Right cardiac atrium (tissue), 5 donors: ENCODE measurements at places on chromosomes 7 and 10.

DNA sequence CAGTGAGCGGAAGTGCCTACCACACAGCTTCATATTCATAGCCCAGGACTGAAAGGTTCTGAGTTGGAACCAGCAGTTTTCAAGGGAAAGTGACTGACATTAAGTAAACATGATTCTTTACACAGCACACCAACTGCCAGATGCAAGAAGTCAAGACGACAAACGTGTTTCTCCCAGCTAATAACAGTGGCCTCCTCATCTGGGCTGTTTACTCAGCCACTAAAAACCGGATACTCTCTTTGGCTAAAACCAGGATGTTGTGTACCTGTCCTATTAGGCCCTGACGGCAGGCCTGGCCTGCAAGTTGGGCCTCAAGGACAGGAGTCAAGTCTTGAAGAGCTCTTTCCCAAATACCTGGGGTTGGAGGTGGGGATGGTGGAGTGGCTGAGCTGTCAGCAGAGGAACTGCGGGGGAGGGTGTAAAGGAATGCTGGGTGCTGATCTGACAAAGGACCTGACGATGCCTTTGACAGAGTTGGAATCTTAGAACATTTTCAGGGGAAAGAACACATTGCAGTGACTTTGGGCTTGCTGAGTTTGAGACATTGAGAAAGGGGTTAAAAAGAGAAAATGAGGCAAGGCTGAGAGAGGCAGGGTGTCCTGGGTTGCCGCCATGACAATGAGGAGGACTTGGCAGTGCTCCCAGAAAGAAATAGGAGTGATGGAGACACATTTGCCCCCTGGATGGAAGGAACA, 57.7 kb downstream of the STEAP1B start:
- no peak for DNase-seq

GRCh38 chr10:117391436-117392205, 16.4 kb upstream of the PDZD8 start:
- peak; percentile 66 for DNase-seq

DNA sequence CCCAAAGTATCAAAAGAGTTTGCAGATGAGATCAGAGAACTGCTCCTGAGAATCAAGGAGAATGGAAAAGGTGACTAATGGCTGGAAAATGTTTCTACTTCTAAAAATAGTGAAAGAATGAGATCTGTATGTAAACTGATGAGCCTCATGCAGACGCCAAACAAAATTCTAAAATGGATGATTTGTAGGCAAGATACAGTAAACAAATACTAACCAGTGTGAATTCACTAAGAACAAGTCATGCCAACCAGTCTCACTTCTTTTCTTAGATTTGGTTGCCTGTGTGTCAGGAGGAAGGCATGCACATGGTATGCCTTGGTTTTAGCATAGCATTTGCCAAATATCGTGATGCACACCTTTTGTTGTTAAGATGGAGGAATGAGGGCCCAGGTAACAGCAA, 94.9 kb upstream of the PIK3CG start:
- DNase-seq: no peak

- peak; percentile 72 for DNase-seq
These were observed 67.7 kb upstream of the JCAD start for GRCh38 chr10:30127120-30127541.

- DNase-seq: no peak
These were observed 516.9 kb downstream of the GLRX3 start for GRCh38 chr10:130652964-130653578.

DNA sequence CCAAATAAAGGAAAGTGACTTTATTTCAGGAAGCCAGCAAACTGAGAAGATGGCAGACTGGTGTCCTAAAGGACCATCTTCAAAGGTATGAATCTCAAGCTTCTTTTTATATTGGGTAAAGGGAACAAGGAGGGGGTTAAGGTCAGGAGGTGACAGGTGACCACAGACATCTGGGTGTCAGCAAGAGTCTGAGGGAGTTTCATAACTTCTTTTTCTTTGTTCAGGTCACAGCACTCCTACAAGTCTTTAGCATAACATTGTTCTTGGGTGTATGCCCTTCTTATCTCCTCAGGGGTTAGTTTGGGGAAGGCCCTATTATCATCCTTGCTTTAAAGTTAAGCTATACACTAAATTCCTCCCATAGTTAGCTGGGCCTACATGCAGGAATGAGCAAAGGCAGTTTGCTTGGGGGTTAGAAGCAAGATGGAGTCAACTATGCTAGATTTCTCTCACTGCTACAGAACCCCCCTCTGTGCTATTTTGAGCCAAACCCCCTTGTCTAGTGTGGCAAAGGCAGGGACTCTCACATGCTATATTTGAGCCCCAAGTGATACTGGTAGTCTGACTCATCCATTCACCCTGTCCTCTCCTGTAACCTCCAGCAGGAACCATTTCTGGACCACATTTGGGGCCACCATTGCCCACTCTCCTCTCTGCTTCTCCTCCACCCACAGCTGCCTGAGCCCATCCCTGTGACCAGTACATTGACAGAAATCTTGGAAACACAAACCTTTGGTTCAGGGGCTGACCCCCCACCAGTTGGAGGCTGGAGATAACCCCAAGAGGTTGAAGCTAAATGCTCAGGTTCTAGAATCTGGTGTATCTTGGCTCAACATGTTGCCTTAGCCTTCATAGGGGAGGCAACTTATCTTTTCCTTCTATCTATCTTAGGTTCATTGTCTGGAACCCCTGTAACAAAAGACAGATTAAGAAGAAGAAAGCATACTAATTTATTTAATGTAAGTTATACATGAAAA, 55.5 kb upstream of the LRGUK start:
- DNase-seq: no peak

DNA sequence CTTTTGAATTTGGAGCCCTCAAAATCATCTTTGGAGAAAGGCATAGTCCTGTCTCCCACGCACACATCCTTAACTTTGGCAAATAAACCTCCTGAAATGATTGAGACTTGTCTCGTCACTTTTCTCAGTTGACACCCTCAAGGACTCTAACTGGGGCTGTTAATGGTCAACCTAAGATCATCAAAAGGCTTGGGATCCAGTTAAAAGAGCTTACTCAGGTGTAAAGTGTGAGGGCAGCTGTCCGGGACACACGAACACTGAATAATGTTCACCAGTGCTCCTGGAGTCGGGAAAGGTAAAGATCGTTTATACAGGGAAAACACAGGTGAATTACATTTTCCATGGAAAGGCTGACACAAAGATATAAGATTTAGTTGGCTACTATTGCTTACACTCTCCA, 84.7 kb downstream of the PAXIP1 start:
- DNase-seq: no peak

DNA sequence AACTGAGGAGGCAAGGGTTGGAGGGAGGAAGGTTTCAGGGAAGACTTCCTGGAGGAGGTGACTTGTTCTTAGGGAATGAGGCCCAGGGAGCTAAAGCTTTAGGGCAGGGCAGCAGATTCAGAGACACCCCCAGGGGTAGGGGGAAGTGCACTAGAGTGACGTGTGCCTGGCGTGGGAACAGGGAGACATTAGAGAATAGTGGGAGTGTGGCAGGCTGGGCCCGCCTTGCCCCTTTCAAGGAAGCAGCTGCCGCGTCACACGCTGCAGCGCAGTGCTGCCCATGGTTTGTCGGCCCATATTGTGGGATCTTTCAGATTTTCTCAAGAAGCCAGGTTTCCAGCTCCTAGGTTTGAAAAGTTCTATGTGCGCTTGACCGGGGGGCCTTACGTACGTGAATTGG, 139.4 kb downstream of the LHPP start:
- peak; percentile 23 for DNase-seq

DNA sequence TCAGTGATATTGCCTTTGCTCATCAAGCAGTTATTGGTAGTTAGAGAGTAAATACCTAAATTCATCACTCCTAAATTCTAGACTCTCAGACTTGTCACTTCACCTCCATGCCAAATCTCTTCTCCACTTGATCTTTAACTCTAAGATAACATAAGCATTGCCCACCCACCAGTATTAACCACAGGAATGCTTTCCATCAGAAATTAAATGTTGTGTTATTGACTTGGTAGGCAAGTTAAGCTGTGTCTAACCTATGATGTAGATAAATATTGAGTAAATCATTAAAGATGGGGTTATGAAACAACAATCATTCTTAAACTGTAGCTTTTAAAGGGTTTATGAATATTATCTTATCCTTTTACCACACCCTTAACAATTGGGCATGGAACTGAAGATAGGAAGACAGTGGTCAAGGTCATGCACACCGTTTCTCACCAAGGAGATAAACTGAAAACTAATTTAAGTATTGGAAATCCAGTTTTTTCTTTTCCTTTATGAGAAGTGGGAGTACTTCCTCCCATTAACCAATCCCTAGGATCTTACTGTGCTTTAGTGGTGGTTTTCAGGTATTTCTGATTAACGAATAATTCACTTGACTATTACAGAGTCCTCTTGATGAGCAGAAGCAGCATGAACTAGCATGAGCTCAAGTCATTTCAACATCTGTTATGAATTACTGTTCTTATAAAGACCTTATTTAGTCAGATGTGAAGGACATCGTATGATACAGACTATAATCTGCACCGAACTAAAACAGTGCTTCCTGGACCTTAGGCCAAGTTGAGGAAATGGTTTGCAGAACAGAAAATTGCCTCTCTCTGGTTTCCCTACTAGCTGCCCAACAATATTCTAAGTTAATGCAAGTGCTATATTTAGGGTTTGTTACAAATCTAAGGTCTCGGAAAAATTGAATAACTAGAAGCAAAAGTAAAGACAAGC, 142.0 kb downstream of the LCOR start:
- no peak for DNase-seq

DNA sequence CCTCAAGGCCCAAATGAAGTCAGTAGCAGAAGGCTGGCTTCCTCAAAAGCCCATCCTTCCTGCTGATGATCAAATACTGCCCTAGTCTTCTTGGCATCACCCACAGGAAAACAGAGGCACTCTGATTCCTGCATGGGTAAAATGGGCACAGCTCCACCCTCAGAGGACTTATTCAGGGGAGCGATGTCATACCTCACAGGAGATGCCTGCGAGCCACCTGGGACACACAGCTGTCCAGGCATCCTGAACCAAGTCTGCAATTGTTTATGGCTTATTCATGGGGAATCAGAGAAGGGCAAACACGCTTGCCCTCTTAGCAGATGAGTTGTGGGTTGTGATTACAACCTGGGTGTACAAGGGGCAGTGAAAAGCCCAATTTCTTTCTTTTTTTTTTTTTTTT, 22.0 kb upstream of the LMTK2 start:
- DNase-seq: no peak

GRCh38 chr7:5630670-5631069, 150.8 kb downstream of the RNF216 start:
- DNase-seq: no peak

- no peak for DNase-seq
These were observed 39.5 kb upstream of the INSIG1 start for GRCh38 chr7:155258226-155258560.

DNA sequence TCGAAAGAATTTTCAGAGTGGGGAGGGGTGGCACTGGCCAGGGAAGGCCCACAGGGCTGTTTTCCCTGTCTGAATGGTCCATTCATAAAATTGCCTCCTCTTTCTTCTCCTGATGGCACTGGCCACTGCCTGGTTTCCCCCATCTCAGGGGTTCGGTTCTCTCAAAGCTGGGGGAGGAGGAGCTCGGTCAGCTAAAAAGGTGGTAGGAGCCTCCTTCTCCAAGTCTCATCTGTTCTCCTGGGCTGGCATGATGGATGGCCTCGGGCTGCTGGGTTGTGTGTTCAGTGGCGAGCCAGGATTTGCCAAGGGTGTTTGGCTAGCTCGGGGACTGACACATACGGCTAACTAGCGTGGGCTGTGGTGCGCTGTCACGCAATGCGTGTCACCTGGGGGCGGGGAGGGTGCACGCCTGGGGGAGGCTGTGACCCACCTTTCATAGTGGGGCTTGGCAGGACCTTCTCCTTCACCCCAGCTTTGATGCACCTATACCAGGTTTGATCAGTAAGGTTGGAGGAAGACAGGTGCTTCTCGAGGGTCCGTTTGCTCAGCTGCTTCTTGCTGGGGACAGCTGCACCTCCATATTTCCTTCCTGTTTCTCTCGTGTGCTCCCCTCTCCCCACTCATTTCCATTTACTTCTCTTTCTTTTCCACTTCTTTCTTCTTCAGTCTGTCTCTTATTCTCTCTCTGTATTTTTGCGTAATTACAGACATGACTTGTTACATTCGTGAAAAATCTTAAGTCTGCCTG, 36.3 kb downstream of the RBM20 start:
- DNase-seq: no peak

GRCh38 chr7:37686556-37687345, 3.2 kb downstream of the GPR141 start:
- DNase-seq: no peak

DNA sequence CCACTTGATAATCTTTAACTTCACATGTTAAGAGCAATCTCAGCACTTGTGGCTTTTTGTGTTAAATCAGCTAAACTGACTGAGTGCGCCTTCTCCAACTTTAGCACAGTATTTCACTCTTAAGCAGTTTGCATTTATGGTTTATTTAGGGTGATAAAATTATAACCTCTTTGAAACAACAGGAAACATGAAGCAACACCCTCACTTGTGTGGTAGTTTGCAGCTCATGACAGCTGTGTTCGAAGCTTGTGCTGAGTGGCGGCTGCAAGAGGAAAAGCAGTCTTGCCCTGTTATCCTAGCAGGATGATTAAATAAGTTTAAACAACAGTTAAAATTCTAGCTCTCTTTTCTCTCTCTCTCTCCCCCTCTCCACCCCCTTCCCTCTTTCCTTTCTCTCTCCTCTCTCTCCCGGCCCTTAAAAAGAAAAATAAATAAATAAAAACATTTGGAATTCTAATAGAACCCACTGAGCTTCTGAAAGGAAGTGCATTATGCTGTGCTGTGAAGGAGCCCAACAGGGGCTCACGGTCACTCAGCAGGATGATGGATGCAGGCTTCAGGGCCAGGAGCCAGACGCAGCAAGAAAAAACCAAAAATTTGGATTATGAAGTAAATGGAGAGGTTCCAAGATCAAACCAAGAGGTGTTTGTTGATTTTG, 25.2 kb downstream of the OGDH start:
- no peak for DNase-seq

DNA sequence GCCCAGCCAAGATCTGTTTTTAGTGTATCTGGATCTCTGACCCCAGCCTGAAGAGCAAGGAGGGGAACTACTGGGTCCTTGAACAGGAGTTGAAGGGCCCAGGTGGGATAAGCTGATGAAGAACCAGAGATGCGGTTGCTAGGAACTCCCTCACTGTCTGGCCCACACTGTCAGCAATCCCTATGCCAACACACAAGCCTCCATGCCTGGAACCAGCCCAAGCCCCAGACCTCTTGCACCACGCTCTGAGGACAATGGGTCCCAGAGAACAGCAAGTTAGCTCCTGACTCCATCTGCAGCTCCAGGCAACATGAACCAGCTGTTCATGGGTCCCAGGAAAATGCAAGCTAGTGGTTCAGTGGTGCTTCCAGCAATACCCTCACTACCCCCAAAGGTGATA, 2.4 kb downstream of the NAT16 start:
- DNase-seq: no peak

GRCh38 chr10:614139-614711, 75.2 kb downstream of the DIP2C start:
- DNase-seq: no peak

DNA sequence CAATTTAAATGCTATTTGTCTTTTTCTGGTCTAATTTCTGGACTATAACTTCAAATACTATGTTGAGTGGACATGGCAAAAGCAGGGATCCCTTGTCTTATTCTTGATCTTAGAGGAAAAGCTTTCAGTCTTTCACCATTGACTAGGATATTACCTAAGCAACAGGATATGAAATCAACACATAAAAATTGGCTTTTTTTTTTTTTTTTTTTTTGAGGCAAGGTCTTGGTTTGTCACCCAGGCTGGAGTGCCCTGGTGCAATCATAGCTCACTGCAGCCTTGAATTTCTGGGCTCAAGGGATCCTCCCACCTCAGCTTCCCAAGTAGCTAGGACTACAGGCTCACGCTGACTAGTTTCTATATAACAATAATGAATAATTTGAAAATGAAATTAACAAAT, 90.8 kb downstream of the JMJD1C start:
- no peak for DNase-seq

- no peak for DNase-seq
These were observed 83.7 kb upstream of the AFAP1L2 start for GRCh38 chr10:114487815-114488536.
